ENCODE measurements at places on chromosomes 4 and X.
A peak's percentile ranks its signal among the peaks of the same experiment; 100 is the strongest.

- no peak for DNase-seq
These were observed 82.9 kb downstream of the RTL5 start for GRCh38 chrX:72048510-72049455.

GRCh38 chr4:11623726-11624037 lies 195.0 kb upstream of the HS3ST1 start:
- peak; percentile 8 for DNase-seq

DNA sequence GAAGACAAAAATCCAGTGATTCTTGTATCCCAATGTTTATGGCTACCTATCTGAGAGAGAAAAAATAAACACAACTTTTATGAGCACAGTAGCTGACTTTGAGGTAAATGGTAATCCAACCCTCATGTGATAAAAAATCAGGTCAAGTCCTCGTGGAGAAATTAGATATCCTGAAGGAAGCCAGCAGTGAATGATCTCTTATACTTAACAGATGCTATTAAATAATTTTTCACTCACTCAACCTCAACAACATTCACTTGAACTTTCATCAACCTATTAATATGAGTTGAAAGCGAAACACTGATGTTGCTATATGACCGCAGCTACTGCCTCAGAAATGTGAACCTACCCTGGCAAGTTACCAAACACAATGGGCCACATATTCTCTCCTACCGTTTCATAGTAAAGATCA lies 105.4 kb downstream of the GPC3 start:
- no peak for DNase-seq

DNA sequence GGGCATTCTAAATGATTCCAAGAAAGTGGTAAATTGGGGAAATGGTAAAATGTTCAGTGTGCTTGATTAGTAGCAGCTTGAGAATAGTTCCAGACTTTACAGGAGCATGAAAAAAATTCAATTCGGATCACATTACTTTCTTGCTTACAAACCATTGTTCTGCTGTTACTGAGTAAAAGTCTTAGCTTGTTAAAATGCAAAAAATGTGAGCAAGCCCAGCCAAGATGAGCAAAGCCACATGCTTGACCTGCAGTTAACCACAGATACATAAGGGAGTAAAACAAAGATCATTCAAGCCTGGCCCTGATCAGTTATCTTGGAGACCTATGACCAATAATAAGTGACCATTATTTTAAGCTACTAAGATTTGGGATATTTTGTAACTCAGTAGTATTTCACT lies 562.9 kb upstream of the MAGEB2 start:
- no peak for DNase-seq

GRCh38 chr4:17027495-17027894 lies 129.1 kb upstream of the LDB2 start:
- DNase-seq: peak; percentile 26

GRCh38 chr4:18077808-18078207 lies 56.3 kb upstream of the LCORL start:
- no peak for DNase-seq

DNA sequence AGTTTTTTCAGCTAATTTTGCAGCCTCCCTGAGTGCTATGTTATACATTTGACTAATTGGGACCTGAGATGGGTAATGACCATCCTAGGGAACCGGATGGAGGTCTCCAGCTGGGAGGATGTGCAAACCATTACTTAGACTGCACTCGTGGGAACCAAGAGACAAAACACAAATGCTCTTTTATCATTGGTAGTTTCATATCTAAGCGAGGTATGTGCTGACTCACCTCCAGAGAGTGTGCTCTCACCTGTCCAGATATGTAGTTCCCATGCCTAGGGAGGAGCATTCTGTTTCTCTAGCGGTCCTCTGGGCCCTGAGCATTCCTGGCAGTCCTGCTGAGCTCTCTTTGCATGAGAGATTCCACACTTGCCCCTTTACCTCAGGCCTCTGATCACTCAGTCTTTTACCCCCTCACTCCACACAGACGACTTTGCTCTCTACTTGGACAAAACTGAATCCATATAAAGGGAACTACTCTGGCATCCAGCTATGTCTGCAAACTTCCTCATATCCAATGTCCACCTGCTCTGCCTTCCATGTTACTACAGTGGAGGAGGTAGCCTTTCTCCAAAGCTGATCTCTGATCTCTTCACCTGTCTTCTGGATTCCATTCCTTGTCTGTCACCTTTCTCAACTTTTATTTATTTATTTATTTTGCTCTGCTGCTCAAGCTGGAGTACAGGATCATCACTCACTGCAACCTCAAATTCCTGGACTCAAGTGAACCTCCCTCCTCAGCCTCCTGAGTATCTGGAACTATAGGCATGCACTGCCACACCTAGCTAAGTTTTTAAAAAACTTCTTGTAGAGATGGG lies 88.4 kb downstream of the LRP2BP start:
- DNase-seq: no peak

- peak; percentile 42 for DNase-seq
These were observed 3.1 kb upstream of the P2RY4 start for GRCh38 chrX:70262952-70263567.

- no peak for DNase-seq
These were observed 62.4 kb downstream of the APOO start for GRCh38 chrX:23845351-23845817.

- DNase-seq: no peak
These were observed 215.3 kb upstream of the CTSO start for GRCh38 chr4:156169011-156169410.

GRCh38 chrX:12798601-12799000 lies 7.4 kb downstream of the PRPS2 start:
- DNase-seq: no peak

- no peak for DNase-seq
These were observed 71.0 kb downstream of the AFF1 start for GRCh38 chr4:87005690-87006425.

- DNase-seq: no peak
These were observed 22.5 kb upstream of the JAKMIP1 start for GRCh38 chr4:6222761-6223292.

- DNase-seq: peak; percentile 93
These were observed 162.3 kb upstream of the MAMLD1 start for GRCh38 chrX:150200820-150201287.

GRCh38 chr4:114599231-114599902 lies 760 bp downstream of the UGT8 start:
- DNase-seq: no peak

GRCh38 chr4:23034731-23035130 lies 342.0 kb downstream of the GBA3 start:
- no peak for DNase-seq

DNA sequence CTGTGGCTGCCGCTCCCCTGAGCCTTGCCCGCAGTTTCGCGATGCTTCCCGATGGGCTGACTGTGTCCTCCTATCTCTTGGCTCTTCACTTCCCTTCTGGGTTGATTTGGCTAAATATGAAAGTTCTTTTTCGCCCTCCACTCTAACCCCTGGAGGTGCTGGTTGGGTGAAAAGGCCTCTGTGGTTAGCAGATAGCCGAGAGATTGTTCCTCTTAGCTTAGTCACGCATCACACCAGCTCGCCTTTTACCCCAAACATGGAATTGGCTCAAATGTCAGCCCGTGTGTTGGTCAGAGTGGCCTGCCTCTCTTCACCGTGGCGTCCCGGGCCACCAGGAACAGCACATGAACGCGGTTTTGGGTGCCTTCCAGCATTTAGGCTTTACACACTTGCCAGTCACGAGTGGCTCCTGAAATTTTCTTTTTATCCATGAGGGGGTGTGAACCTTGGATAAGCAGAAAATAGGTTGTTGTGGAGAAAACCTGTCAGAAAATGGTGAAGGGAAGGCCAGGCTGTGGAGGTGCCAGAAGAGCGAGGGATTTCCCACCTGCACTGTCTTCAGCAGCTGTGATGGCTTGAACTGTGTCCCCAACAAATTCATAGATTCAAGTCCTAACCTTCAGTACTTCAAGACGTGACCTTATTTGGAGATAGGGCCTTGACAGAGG lies 8.9 kb downstream of the CLCN4 start:
- DNase-seq: no peak

DNA sequence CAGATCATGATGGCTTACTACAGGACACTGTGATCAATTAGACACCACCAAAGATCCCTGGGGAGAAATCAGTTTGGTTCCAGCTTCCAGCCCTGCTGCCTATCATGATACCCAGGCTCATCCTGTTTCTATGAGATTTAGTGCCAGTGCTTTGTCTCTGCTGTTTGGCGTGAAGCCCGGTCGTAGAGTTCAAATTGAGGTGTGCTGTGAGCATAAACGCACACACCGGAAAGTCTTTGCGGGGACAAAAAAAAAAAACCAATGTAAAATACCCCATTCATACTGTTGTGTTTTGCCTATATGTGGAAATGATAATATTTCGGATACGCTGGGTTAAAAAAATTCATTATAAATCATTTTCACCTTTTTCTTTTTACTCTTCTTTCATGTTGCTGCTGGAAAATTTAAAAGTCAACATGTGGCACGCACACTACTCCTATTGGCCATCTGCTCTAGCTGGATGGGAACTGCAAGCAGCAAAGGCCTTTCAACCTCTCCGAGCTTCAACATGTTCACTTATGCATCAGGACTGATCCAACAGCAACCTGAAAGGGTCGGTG lies 607 bp upstream of the DKC1 start:
- no peak for DNase-seq

- no peak for DNase-seq
These were observed 217.7 kb upstream of the VEGFC start for GRCh38 chr4:177010418-177010817.

GRCh38 chr4:18570370-18570769 lies 548.8 kb upstream of the LCORL start:
- no peak for DNase-seq

GRCh38 chr4:73715659-73716058 lies 24.7 kb upstream of the CXCL8 start:
- no peak for DNase-seq

- no peak for DNase-seq
These were observed 487.8 kb upstream of the MAGEB18 start for GRCh38 chrX:25650216-25650820.

- DNase-seq: no peak
These were observed 519 bp downstream of the FOXO4 start for GRCh38 chrX:71095981-71096759.

GRCh38 chr4:3231471-3231870 lies 17.5 kb upstream of the MSANTD1 start:
- no peak for DNase-seq

DNA sequence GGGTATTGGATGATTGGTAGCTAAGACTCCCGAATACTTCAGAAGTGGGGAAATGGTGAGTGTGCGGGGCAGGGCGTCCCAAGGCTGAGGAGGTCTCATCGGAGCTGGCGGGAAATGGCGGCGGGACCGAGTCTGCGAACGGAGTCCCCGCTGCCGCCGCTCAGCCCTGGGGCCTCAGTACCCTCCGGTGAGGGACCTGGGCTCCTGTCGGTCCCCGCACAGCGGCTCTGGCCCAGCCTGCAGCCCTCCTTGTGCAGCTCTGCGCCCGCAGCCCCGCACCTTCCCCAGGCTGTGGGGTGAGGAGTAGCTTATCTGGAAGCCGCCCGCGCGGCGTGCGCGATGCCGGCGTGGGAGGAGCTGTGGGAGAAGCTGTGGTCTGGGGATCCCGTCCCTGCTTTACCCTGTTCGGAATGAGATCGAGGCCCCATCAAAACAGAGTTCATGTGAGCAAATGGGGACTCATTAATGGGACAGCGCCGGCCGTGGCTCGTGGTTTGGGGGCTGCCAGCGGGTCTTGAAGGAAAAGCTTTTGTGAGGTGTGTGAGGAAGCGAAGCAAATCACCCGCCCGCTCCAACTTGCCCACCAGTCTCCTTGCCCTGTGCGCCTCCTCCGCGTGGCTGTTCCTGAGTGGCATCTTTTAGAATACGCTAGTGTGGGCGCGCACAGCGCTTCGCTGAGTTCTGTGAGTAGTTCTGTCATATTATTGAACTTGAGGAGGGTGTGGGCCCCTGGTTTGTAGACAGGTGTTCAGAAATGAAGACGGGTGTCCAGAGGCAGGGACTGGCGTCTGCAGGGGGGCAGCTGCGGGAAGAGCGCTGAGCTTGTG lies 531 bp downstream of the ZNF141 start:
- peak; percentile 22 for DNase-seq

DNA sequence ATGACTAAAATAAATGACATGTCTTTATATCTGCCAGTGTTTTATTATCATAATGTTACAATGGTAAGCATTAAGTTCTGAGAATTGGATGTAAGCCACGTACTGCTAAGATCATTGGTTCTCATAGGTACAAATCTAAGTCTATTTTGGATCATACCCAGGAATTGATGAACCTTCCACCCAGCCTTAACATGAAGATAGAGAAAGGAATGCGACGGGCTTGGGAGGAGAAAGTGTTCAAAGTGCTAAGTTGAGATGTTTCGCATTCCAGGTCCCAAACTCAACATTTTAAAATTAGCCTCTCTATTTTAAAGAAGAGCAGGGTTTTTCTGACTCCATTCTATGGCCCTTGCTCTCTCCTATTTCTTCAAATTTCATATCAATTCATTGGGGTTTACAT lies 54.9 kb upstream of the FRAS1 start:
- DNase-seq: no peak

GRCh38 chrX:96770315-96770714 lies 85.7 kb downstream of the DIAPH2 start:
- DNase-seq: peak; percentile 7

DNA sequence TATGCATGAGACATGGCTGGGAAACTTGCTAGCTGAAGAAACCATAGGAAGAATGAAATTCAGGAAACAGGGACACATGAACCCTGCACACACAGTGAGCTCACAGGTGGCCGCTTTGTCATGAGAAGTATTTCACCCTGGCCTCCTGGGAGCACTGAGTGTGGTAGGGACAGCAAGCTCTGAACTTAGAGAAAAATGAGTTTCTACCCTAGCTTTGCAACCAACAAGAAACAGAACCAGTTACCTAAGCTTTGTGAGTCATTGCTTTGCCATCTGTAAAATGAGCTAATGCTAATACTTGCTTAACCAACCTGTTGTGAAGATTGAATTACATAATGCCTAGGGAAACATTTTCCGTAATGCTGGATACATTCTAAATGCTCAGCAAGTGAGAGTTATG lies 206.6 kb upstream of the HS3ST1 start:
- no peak for DNase-seq

DNA sequence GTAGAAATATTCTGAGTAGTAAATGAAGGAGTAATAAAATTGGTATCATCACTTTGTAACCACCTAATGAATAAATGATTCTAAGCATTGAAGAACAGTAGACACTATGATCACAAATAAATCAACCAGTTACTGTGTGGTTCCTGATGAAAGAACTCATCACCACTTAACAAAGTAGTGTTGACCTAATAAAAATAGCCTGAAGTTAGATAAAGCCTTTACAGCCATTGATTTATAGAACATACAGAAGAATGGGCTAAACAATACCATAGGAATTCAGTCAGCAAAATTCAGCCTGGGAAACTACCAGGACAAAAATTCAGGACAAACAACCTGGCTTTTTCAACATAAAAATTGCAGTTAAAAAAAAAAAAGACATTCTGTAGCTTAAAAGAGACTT lies 9.0 kb downstream of the SLC30A9 start:
- DNase-seq: no peak

- no peak for DNase-seq
These were observed 169.4 kb upstream of the NAP1L5 start for GRCh38 chr4:88866862-88867550.
